Regular cardiac myocyte (primary cell): ENCODE measurements at places on chromosomes 5 and 9. TPM values are rescaled to one million over a fixed set of nuclear protein-coding genes. Genes with fewer than 3 reads are reported as not detected.

The AMBP gene
- total RNA-seq, result not detected in 2 replicates

The HAVCR2 gene
- total RNA-seq, result under 0.01 and 0.56 TPM in 2 replicates

The CORO2A gene
- total RNA-seq, result 0.56 and 0.58 TPM in 2 replicates

The OR1Q1 gene
- total RNA-seq, result not detected in 2 replicates

The ANKDD1B gene
- 0.19 and 0.56 TPM in 2 replicates for total RNA-seq

The ANXA1 gene
- 875 and 1,106 TPM in 2 replicates for total RNA-seq

The IFNK gene
- not detected in 2 replicates for total RNA-seq

The OCLN gene
- total RNA-seq, result 1.3 and 2.3 TPM in 2 replicates

The ADAMTSL2 gene
- total RNA-seq, result 1.2 and 2.8 TPM in 2 replicates

The TNFSF15 gene
- 1.1 and 1.5 TPM in 2 replicates for total RNA-seq

The ZNF169 gene
- total RNA-seq, result 2.5 TPM in 2 replicates

The PCDHGB4 gene
- 9.6 and 22.0 TPM in 2 replicates for total RNA-seq

The PIP5KL1 gene
- 0.77 and 2.0 TPM in 2 replicates for total RNA-seq

The SLC34A1 gene
- total RNA-seq, result not detected in 2 replicates

The NMUR2 gene
- not detected in 2 replicates for total RNA-seq

The ATOSB gene
- total RNA-seq, result 25.4 and 26.8 TPM in 2 replicates

The DIRAS2 gene
- total RNA-seq, result 0.28 TPM in 1 of 2 replicates, not detected in the other

The SLC22A4 gene
- total RNA-seq, result 1.2 and 2.3 TPM in 2 replicates

The PCAT7 gene
- not detected in 2 replicates for total RNA-seq

The DENND1A gene
- 14.8 and 21.4 TPM in 2 replicates for total RNA-seq

The PCDHA7 gene
- total RNA-seq, result 0.58 and 2.5 TPM in 2 replicates

The SPARC gene
- total RNA-seq, result 869 and 1,649 TPM in 2 replicates

The SPATA31C1 gene
- not detected in 2 replicates for total RNA-seq

The GZMA gene
- not detected in 2 replicates for total RNA-seq

The NIM1K gene
- 0.58 and 3.1 TPM in 2 replicates for total RNA-seq

The ADCY2 gene
- total RNA-seq, result not detected in 2 replicates

The DBH gene
- not detected in 2 replicates for total RNA-seq

The BARHL1 gene
- total RNA-seq, result not detected in 2 replicates

The IFNB1 gene
- total RNA-seq, result not detected in 2 replicates

The IL6ST gene
- total RNA-seq, result 638 and 849 TPM in 2 replicates
